NK-92 treated with Interleukin-12 subunit alpha and Interleukin-12 subunit beta, amount 100 ng/mL, for 24 hours (cell line): ENCODE measurements at places on chromosomes 12 and 14.

DNA sequence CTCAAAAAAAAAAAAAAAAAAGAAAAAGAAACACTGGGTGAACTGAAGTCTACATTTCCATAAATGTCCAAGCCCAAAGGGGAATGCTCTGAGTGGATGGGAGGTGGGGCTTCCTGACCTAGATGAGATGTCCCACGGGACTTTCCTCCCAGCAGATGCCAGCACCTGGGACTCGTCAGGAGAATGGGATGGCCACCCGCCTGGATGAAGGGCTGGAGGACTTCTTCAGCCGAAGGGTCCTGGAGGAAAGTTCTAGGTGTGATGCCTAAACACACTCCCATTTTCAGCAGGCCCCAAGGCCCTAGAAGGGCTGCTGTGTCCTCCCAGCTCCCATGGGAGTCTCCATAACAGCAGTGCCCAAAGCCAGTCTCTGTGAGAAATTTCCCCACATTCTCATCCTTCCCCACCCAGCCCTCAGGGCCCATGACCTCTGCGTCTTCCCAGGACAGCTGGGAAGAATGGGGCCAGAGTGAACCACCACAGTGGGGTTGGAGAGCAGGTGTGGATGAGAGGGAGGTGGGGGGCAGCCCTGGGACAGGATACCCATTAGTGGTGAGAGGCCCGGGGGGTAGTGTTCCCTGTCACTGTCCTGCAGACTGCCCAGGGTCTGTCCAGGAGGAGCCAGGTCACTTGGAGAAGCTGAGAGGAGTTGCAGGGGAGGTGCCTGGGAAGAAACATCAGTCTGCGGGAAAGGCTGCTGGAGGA lies 7.1 kb upstream of the CPNE6 start:
- DNase-seq: no peak

DNA sequence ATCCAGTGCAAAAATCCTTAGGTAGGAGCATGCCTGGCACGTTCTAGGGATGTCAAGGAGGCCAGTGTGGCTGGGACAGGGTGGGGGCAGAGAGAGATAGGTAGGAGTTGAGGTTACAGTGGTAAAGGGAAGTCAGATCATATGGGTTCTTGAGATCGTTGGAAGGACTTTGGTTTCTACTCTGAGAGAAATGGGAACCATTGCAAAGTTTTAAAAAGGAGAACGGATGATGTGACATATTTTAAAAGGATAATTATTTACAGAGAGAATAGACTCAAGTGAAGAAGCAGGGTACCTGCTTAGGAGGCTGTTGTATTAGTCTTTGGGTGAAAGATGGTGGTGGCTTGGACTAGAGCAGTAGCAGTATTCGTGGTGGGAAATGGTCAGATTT lies 47.6 kb upstream of the ATP2B1 start:
- DNase-seq: no peak

DNA sequence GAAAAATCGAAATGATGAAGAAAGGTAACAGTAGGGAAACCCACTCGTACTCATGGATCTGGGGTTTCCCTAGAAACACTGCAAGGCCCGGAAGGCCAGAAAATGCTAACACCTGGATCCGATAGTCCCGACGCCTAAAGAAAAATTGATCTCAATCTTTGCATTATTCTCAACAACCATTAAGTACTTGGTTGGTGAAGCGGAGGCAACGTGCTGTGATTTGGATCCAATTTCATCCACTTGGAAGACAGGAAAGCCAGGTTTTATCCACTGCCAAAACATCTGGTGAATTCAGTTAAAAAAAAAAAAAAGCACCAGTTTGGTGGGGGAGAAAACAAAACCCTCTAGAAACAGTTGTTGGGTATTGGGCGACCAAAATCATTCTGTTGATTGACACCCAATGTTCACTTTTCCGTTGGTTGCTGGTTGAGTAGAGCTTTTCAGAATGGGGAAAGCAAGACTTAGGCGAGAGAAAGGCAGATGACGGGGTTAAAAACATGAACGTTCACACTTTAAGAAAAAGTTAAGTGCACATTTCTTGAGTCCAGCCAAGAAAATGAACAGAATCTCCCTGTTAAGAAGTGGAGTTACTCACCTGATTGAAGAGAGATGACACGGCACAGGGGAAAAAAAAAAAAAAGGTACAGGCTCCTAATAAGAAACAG lies 41.9 kb upstream of the MED13L start:
- DNase-seq: no peak

- DNase-seq: no peak
Observed at GRCh38 chr14:96038920-96039632, at the start of gene C14orf132. Gene C14orf132, plus strand, starts transcription at chr14:96039362. Its CDS starts 139 bp downstream, at chr14:96039501.

GRCh38 chr12:42744539-42745182 lies 155.1 kb upstream of the PRICKLE1 start:
- no peak for DNase-seq

DNA sequence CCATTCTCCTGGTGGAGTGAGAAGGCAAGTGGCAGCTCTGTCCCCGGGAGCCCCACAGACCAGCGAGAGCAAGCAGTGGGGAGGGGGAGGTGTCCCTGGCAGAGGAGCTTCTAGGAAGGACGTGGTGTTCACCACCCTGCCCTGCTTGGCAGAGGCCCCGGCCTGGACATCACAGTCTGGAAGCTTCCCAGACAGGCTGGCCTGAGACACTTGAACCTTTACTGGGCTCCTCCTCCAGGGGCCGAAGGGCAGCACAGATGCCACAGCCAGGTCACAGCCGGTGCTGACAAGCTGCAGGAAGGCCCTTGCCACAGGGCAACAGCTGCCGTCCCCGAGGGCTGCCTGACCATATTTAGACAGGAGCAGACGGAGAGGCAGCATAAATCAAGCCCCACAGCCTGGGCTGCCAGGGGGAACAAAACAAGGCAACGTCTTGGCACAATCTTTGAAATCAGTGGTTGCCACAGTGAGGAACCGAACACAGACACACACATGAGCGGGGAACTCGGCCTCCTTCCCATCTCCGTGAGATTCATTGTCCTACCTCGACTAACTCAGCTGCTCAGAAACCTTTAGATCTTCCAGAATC lies 28.5 kb downstream of the PRIMA1 start:
- no peak for DNase-seq

DNA sequence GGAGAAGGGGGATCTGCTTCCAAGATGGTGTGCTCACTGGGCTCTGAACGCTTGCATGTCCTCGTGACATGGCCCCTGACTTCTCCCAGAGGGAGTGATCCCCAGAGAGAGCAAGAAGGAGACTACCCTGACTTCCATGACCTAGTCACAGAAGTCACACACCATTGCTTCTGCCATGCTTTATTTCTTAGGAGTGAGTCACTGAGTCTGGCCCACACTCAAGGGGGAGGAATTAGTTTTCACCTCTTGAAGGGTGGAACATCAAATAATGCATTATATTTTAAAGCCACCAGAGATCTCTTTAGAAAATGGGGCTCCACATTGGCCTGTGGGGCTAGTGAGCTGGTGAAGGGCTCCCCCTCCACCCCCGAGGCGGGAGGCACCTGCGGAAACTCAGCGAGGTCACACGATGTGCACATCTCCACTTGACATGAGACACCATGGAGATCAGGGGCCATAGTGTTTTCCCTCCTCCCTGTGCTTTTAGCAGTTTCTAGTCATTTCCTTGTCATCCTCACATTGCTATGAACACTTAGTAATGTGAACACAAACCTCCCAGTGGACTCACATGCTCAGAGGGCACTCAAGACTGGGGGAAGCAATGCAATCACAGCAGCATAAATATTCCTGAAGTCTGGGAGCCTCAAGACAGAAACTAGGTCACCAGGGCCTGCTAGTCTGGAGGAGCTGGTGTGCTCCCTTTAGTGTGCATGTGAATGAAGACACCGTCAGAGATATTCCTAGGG lies 87.4 kb upstream of the FZD10 start:
- DNase-seq: no peak

DNA sequence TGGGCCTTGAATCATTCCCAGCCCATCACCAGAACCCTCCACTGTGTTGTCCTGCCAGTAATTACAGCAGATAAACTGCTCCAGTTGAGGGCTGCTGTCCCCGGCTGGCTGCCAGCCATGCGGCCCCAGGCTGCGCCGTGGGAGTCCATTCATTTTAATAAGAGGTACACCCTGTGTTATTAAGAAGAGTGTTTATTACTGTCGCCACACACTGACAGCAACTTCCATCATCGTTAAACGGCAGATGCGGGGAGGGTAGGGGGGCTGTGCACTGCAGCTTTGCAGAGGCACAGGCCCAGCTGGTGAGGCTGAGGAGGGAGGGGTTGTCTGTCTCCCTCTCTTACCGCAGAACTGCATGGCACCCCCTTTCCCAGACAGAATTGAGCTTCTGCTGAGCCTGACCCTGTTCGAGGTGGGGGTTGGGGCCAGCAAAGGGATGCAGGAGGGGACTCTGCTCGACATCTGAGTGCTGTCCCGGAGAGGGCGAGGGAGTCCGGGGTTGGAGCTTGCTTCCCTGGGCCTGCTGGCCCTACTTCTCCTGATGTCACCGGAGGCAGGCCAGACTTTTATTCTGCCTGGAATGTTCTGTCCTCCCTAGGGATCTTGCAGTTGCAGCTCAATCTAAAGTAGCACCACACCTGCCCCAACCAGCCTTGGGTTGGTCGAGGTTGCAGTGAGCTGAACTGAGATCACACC lies 33.8 kb upstream of the GPATCH2L start:
- DNase-seq: no peak

GRCh38 chr14:94009767-94010166 lies 12.7 kb downstream of the CCDC197 start:
- DNase-seq: peak; percentile 35

GRCh38 chr14:69288011-69288771 lies 28.2 kb downstream of the GALNT16 start:
- DNase-seq: no peak

GRCh38 chr14:65185829-65186228 lies 83.5 kb upstream of the MAX start:
- no peak for DNase-seq

DNA sequence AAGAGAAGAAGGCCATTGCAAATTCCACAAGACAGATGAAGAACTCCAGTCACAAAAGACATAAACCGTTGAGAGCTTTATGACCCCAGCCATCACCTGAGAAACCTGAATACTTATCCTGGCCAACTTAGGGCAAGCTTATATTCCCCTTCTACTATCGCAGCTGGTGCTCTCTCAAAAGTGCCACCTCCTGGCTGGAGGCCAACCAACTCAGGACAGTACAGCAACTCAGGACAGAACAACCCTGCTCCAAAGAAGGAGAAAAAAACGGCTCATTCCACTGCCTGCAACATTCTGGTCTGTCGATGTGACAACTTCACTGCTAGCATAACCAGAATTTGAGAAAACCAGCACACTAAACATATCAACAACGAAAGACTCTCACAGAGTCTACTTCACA lies 9.7 kb upstream of the KRT6B start:
- no peak for DNase-seq

- no peak for DNase-seq
Observed at GRCh38 chr14:105366386-105367074, 31.8 kb upstream of the TEX22 start.

- DNase-seq: no peak
Observed at GRCh38 chr14:50425816-50426215, 29.1 kb upstream of the CDKL1 start.

GRCh38 chr12:1618489-1618888 lies 10.5 kb upstream of the WNT5B start:
- no peak for DNase-seq

DNA sequence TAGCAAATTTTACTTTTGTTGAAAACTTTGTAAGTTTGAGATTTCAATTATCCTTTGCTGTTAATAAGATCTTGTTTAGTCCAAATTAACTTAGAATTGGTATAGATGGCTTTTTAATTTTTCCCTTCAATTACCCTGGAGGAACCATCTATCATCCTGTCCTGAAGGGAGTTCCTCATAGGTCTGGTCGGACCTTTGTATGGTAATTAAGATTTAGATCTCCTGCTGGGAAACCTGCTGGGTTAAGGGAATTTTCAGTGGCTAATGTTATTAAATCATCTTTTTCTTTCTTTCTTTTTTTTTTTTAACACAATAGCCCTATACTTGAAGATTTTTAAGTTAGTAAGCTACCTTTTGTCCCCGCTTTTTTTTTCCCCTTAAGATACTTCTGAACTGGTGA lies 63.0 kb upstream of the PRMT8 start:
- DNase-seq: no peak

DNA sequence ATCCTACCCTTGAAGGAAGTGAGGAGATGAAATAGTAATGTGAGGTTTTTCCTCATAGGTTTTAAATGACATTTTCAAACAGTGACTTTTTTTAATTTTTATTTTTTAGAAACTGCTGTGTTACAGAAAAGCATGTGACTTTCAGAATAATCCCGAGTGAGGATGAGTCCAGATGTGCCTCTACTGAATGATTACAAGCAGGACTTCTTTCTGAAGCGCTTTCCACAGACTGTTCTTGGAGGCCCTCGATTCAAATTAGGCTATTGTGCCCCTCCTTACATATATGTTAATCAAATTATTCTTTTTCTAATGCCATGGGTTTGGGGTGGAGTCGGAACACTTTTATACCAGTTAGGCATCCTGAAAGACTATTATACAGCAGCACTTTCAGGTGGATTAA lies 15.8 kb downstream of the PCNX4 start:
- DNase-seq: no peak

DNA sequence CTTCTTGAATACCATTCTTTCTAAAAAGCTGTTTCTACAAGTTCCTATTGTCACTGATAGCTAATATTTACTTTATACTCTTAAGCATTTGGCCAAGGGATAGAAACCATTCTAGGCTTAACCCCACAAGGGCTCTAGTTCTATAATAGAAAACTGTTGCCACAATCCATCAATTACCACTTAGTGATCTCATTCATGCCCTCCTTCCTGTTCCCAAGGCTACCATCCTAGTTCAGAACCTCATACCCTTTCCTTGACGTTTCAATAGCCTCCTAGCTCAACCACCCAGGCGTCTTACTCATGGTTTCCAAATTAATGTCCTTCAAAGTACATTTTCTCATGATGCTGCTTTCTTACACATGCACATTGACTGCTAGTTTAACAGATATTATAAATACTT lies 493.5 kb downstream of the NAV3 start:
- no peak for DNase-seq

- DNase-seq: no peak
Observed at GRCh38 chr14:51089278-51089677, 5.6 kb downstream of the TRIM9 start.

DNA sequence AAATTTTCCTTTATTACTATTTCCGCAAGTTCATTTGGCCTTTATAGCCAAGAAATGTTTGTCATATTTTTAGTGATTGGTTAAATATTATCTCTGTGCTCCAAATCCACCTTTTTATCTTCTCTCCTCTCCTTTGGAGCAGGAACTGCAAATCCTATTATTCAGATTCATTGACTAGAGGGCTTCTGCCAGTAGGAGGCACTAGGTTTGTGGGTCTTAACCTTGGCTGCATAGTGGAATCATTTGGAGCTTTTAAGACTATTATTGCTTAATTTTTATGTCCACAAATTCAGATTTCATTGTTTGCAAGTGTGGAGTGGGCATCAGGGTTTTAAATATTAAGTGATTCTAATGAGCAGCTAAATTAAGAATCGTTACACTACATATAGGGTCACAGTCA lies 75.3 kb upstream of the SYT10 start:
- no peak for DNase-seq
